T-helper 2 cell treated with Interferon-gamma antibody and Interleukin-4, amounts not matched to agents 100 ng/mL and 5 ng/mL, for 36 hours (primary cell): ENCODE measurements at places on chromosomes 4 and X. TPM values are rescaled to one million over a fixed set of nuclear protein-coding genes. Genes with fewer than 3 reads are reported as not detected.

Gene GLRA3
- not detected in 2 replicates for total RNA-seq

Gene TRO
- total RNA-seq = 0.64 and 1.2 TPM in 2 replicates

Gene ERAS
- not detected in 2 replicates for total RNA-seq

Gene VCX
- total RNA-seq = not detected in 2 replicates

Gene FAM236D
- total RNA-seq = not detected in 2 replicates

Gene KIAA1210
- not detected in 2 replicates for total RNA-seq

Gene NXF2
- not detected in 2 replicates for total RNA-seq

Gene RAB40AL
- 0.45 TPM in 1 of 2 replicates, not detected in the other for total RNA-seq

Gene SLC16A2
- total RNA-seq = 0.07 TPM in 1 of 2 replicates, not detected in the other

Gene MAGEA12
- not detected in 2 replicates for total RNA-seq

Gene SHOX
- not detected in 2 replicates for total RNA-seq

Gene CYTL1
- total RNA-seq = not detected in 2 replicates

Gene DMRTC1B
- not detected in 2 replicates for total RNA-seq

Gene ARHGEF6
- 162 and 164 TPM in 2 replicates for total RNA-seq

Gene HERC6
- total RNA-seq = 15.7 and 17.1 TPM in 2 replicates

Gene AP1S2
- 37.5 and 39.8 TPM in 2 replicates for total RNA-seq

Gene TLL1
- not detected in 2 replicates for total RNA-seq

Gene STBD1
- 1.2 and 1.3 TPM in 2 replicates for total RNA-seq

Gene CNGA1
- not detected in 2 replicates for total RNA-seq

Gene CSAG3
- 0.73 TPM in 1 of 2 replicates, not detected in the other for total RNA-seq

Gene GAGE12D
- not detected in 2 replicates for total RNA-seq

Gene TMEM35A
- not detected in 2 replicates for total RNA-seq

Gene TEX11
- not detected in 2 replicates for total RNA-seq

Gene CBR4
- total RNA-seq = 13.6 and 15.1 TPM in 2 replicates

Gene CXCL5
- not detected in 2 replicates for total RNA-seq

Gene PDLIM3
- total RNA-seq = not detected in 2 replicates

Gene BEX3
- total RNA-seq = 8.0 and 9.1 TPM in 2 replicates

Gene CD40LG
- 153 and 157 TPM in 2 replicates for total RNA-seq

Gene PRKG2
- total RNA-seq = 0.82 and 0.98 TPM in 2 replicates

Gene NEXMIF
- total RNA-seq = 0.23 and 0.25 TPM in 2 replicates

Gene TRIM75
- not detected in 2 replicates for total RNA-seq

Gene SLITRK4
- total RNA-seq = not detected in 2 replicates

Gene ASB12
- total RNA-seq = not detected in 2 replicates

Gene LUZP4
- not detected in 2 replicates for total RNA-seq

Gene PPP1R2C
- not detected in 2 replicates for total RNA-seq

Gene AMBN
- not detected in 2 replicates for total RNA-seq

Gene IL21
- total RNA-seq = 0.50 and 0.66 TPM in 2 replicates

Gene PAK3
- 0.11 TPM in 1 of 2 replicates, not detected in the other for total RNA-seq

Gene ZMAT1
- 3.7 and 3.8 TPM in 2 replicates for total RNA-seq

Gene GAGE12J
- not detected in 2 replicates for total RNA-seq

Gene CPLX1
- total RNA-seq = 0.48 and 0.86 TPM in 2 replicates

Gene FABP2
- not detected in 2 replicates for total RNA-seq

Gene ADH1A
- not detected in 2 replicates for total RNA-seq

Gene RRH
- total RNA-seq = 0.20 and 0.32 TPM in 2 replicates

Gene NPY2R
- not detected in 2 replicates for total RNA-seq

Gene S100G
- not detected in 2 replicates for total RNA-seq

Gene CT45A3
- not detected in 2 replicates for total RNA-seq

Gene F8A2
- total RNA-seq = not detected in 2 replicates

Gene LRAT
- not detected in 2 replicates for total RNA-seq

Gene RAB33A
- total RNA-seq = 24.9 and 27.7 TPM in 2 replicates

Gene MAOB
- total RNA-seq = 3.4 and 4.0 TPM in 2 replicates

Gene GLA
- 30.8 and 36.0 TPM in 2 replicates for total RNA-seq

Gene ADGRL3
- total RNA-seq = not detected in 2 replicates
